ENCODE measurements at places on chromosomes 2 and 18.

DNA sequence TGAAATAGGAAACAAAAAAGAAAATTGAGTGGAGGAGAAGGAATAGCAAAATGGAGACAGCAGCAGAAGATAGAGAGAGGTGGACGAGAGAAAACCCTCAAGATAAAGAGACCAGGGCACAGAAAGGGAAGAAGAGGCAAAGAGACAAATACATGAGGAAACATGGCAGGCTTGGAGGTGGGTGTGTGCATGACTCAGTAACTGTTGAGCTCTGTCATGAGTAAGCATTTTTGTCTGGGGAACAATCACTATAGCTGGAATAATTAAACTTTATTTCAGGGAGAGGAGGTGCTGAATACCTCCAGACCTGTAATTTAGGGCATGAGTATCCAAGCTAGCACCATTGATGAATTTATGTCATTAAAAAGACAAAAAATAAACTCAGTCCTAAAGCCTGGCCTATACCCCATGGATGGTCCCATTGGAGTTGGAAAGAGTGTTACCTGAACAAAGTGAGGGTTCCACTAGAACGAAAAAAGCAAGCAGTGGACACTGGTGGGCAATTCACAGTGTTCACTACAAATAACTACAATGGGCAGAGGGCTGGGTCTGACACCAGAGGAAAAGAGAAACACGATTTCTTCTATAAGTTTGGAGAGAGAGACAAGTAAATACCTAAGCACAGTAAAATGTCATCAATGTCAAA lies 145.5 kb downstream of the ADCYAP1 start:
- no peak for DNase-seq

GRCh38 chr2:128196471-128196931 lies 105.5 kb downstream of the UGGT1 start:
- no peak for DNase-seq

DNA sequence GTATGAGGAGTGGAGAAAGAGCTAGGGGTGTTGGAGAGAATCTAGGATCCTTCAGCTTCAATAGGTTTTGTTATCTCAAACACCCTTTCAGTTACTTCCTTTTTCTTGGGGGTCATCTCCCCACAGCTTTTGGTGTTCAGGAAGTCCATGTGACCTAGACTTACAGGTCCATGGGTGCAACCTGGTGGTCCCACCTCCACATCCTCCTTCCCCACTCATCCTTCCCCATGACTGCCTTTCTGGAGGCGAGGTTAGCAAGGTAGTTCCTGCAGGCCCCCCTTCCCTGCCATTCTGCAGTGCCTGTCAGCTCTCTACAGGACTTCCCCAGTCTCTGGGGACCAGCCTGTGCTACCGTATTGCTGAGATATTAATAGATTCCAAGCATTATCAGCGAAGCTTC lies 107.6 kb downstream of the TMEM17 start:
- DNase-seq = no peak

- DNase-seq = no peak
Measured at GRCh38 chr18:11316546-11316945, 167.2 kb upstream of the PIEZO2 start.

DNA sequence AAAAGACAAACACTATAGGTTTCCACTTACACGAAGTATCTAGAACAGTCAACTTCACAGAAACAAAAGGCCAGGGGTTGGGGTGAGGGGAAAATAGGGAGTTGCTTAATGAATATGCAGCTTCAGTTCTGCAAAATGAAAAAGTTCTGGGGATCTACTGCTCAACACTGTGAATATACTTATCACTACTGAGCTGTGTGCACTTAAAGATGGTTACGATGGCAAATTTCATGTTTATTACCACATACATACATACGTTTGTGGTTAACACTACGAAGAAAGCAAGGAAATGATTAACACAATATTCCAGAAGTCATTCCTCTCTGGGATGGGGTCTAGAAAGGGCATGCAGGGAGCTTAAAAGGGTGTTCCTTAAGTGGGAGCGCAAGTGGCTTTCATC lies 19.3 kb downstream of the MBOAT2 start:
- DNase-seq = no peak

GRCh38 chr2:221495731-221496130 lies 76.4 kb downstream of the EPHA4 start:
- no peak for DNase-seq

DNA sequence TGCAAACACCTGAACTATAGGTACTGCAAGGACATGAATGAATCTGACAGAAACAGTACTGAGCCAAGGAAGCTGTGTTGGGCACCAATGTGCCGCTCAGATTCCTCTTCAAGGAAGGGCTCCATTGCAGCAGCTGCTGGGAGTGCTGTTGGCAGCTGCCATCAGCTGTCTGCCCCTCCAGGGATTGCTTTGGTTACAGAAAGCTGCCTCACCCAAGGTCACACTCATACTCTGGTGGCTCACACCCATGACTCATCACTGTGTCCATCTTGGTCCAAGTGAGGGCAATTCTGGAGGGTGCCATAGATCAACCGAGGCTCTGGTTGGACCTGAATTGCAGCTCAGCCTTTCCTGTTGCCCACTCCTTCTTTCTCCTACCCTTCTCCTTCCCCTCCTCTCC lies 24.4 kb upstream of the TRPM8 start:
- no peak for DNase-seq

DNA sequence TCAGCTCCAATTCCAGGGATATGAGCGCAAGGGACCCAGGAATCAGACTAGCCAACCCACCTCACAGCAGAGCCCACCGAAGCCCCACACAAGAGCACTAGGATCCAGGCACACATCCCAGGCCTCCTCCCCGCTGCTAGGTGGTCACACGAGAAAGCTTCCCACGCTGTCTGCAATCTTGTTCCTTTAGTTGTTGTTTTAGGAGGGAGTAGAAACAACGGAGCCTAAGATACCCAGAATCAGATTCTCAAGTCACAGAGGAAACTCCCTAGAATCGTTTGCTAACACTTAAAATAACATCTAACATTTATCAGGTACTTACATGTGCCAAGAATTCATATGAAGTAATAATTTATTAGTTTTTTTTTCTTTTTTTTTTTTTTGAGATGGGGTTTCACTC lies 9.7 kb upstream of the ATL2 start:
- DNase-seq = no peak

DNA sequence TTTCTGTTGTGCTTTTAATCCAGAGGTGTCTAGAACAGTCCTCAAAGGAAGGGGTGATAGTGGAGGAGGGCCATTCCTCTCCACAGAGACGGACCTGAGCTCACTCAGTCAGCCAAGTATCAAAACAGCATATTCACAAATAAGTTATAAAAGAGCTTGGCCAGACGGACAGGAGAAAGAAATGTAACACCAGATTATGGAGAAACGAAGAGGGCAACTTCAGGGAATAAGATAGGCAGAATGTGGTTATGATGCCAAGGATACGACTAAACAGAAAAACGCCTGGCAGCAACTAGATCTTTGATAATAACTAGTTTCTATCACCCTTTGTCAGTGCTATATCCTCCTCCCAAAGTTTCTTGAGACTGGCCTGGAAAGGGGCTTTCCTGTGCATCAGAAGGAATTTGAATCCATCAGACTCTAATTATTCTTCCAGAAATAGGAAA lies 42.5 kb downstream of the MAP4K3 start:
- no peak for DNase-seq

GRCh38 chr2:133143645-133144044 lies 424.6 kb downstream of the NCKAP5 start:
- no peak for DNase-seq

DNA sequence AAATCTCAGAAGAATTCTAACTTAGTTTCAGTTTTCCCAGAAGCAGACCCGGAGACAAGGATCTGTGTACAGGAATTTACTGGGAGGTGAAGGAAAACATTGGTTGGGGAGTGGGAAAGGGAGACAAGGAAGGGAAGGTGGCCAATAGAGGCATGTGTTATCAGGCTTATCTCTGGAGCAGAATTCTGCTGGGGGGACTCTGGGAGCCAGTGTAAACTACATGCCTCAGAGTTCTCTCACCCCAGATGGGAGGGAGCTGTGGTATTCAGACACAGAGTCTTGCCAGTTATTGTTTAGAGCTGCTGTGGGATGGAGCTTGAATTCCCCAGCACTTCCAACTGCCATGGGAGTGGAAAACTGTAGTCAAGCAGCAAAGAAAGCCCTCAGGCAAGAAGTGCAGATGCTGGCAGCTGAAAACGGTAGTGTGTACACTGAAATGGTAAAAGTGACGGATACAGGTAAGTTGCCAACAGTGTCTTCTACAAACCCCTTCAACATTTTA lies 19.0 kb downstream of the DNPEP start:
- DNase-seq = no peak

DNA sequence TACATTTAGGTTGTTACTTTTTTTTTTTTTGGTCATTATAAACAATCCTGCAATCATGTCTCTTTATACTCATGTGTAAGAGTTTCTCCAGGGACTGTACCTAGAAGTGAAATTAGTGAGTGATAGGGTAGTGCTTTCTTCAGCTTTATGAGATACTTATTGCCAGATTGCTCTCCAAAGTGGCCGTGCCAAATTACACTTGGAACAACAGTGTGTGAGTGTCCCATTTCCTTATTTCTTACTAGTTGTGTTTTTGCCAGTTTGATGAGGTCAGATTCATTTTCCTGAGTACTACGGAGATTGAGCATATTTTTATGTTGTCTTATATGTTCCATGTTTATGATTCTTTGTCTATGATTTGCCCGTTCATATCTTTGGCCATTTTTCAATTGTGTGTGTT lies 39.2 kb downstream of the GALNT1 start:
- DNase-seq = no peak

DNA sequence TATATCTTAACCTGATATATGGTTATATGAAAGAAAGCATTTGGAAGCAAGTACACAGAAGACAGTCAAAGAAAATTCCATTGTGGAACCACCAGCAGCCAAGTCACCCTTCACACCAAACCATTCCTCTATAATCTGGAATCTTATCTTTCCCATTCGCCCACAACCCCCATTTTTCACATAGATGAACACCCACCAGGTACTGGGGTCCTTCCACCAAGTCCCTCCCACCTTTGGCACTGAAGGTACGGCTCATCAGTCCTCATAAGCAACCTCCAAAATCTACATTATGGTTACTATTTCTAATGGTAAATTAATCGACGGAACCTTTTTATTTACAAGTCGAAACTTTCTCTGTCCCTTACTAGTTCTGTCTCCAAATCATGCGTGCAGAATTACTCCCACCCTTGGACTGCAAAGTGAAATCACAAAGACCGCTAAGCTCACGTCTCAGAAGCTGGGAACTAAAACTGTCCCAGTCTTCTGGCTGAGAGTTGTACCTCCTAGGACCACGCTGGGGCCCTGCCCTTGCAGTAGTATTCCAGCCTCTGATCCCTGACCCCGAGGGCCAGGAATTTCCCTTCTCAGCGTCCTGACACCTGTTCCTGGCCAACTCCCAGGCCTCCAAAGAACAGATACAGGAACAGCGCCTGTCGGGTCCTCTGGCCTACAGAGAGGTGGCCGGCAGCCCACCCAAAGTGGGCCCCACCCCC lies 702 bp downstream of the OLA1 start:
- no peak for DNase-seq

- DNase-seq = no peak
Measured at GRCh38 chr18:79366177-79367094, 29.3 kb upstream of the NFATC1 start.

DNA sequence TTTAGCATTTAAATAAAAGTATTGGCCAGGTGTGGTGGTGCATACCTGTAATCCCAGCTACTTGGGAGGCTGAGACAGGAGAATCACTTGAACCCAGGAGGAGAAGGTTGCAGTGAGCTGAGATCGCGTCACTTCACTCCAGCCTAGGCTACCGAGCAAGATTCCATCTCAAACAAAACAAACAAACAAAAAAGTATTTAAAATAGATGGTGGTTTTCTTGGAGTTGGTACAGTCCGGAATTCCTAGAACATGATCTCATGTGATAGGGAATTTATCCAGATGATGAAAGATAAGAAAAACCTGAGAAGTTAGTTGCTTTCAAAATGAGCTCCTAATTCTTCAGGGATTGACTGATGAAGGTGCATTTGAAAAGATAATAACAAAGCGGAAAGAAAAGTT lies 62.0 kb downstream of the BIRC6 start:
- no peak for DNase-seq

- DNase-seq = no peak
Measured at GRCh38 chr2:120399889-120400240, 53.9 kb downstream of the INHBB start.

DNA sequence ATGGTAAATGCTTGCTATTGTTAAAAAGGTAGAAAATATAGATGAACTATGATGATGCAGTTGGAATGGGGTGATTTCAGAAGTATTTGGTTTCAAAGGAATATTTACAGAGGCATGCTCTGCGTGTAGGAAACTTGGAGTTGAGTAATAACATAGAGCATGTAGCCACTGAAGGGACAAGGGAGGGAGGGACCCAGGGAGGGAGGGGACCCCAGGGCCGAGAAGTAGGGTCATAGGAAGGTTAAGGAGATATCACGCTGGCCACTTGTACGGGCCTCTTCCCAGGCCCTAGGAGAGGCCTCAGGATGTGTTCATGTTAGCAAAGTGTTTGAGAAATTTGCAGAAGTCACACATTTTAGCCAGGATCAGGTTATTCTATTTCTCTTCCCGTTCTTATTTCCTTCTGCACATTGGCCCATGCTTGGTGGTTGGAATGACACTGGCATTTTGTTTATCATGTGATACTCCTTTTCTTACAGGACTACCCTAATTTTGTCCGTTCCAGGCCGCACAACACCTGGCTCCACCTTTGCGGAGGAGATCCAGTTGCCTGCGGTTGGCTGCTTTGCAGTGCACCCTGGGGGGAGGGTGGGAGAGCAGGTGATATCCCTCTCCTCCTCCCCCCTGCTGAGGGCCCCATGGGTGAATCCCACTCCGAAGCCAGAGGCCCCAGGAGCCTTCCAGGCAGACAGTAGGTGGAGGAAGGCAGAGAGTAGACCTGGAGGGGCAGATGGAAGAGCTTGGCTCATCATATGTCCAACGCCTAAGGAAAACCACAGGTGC lies 16.9 kb upstream of the ACKR3 start:
- no peak for DNase-seq

DNA sequence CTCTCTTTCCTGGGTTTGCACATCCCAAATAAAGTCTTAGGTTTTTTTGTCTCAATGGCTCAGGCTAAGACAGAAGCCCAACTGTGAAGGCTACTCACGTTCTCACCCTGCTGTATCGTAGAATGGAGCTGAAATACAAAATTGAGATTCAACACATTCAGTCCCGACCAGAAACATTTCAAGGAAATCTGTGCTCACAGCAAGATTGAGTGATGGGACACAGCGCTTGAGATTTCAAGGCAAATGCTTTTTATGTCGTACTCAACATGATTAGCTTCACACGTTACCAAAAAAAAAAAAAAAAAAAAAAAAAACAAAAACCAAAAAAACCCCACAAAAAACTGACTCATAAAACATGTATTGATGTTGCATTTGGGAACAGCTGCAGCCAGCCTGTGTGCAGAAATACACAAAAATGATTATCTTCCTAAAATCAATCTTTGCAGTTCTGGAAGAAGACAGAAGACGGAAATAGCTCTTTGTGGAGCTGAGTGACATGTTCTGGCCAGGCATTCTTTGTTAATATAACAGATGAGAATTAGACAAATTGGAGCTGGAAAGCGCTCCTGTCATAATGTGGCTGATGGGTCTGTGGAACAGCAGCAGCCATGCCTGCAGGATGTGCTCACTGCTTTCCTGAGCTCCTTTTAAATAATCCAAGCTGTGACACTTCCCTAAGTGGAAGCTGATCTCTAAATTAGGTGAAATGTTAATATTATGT lies 453.2 kb downstream of the LPIN1 start:
- no peak for DNase-seq

Measured in stimulated activated CD4-positive, alpha-beta T cell treated with anti-CD3 and anti-CD28 coated beads, Interleukin-15, amount 100 ng/mL, for 48 hours (primary cell).